ENCODE measurements at places on chromosomes 11 and 22.

GRCh38 chr11:107564877-107565218 is 687 bp downstream of the ALKBH8 start:
- no peak for DNase-seq

DNA sequence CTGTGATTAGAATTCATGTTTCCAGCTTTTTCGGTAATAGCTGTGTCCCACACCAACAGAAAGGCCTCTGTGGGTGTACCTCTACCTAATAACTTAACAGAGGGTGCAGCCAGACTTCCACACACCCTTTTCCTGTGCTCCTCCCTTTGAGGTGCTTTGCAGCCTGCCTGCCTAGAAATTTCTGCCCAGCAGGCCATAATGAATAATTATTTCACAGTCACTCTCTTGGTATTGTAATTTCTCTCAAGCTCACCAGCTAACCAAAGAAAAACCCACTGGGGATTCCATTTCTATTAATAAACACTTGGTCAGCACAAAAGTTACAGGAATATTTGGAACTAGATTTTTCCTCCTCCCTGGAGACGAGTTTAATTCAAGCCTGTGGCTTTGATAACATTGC is 13.3 kb downstream of the WT1 start:
- no peak for DNase-seq

GRCh38 chr22:20532256-20532993 is 25.0 kb downstream of the MED15 start:
- DNase-seq, result no peak

DNA sequence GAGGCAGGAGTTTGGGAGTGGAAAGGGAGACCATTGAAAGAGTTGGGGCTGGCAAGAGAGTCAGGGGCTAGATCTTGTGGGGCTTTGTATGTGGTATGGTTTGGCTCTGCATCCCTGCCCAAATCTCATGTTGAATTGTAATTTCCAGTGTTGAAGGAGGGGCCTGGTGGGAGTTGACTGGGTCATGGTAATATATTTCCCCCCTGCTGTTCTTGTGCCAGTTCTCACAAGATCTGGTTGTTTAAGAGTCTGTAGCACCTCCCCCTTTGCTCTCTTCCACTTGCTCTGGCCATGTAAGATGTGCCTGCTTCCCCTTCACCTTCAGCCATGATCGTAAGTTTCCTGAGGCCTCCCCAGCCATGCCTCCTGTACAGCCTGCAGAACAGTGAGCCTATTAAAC is 10.1 kb upstream of the RAB3IL1 start:
- no peak for DNase-seq

DNA sequence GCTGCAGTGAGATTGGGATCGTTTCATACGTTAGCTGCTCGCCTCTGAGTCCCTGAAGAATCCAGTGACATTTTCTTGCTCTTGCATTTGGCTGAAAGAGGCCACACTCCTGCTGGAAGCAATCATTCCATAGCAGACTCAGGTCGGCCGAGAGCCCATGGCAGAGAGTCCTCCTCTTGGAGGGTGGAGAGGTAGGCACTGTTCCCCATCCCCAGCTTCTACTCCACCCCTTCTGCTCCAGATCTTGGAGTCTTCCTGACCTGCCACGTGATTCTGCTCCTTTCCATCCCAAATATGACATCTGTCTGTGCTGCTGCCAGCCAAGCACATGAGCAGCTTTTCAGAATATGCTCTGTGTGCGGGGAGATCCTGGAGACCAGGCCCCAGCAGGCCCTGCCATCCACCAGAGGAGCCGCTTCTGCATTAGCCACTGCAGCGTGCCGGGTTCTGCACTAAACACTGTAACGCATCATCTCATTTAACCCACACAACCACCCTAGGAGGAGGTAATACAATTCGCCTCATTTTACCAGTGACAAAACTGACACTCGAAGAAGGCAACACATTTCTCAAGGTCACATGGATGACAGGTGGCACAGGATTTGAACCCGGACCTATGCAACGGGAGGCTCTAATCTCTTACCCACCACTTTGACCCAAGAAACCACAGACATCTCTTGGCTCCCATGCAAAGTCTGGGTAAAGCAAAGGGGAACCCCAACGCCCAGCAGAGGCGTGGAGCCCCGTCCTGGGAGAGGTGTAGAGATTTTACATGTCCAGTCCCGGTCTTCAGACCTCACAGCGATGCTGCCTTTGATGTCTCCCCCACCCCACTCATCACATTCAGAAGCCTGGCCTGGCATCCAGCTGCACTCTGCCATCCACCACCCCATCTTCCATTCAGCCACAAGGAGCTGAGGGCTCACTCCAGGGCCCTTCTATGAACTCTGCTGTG is 78.8 kb downstream of the FEZ1 start:
- no peak for DNase-seq

- no peak for DNase-seq
Observed at GRCh38 chr11:74417379-74417804, 19.2 kb upstream of the PGM2L1 start.

- DNase-seq, result no peak
Observed at GRCh38 chr11:110491577-110492320, 62.0 kb downstream of the FDX1 start.

DNA sequence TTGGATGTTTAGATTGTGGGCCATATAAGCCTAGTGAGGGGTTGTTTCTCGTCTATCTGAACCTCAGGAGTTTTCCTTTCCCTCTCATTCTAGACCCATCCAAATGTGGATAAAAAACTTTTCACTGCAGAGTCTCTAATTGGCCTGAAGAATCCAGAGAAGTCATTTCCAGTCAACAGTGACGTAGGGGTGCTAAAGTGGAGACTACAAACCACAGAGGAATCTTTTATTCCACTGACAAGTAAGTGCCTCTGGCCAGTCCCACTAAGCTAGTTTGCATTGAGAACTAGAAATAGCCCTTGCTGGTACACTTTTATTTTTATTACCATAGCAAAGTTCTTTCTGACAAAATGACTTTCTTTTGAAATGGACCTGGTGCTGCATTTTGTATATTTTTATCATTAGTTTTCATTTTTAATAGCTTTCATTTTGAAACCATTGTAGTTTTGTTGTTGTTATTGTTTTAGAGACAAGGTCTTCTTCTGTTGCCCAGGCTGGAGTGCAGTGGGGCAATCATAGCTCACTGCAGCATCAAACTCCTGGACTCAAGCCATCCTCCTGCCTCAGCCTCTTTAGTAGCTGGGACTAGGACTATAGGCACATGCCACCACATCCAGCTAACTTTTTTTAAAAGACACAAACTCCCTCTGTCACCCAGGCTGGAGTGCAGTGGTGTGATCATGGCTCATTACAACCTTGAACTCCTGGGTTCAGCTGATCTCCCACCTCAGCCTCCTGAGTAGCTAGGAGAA is 14.6 kb upstream of the PHLDB1 start:
- no peak for DNase-seq

- DNase-seq, result no peak
Observed at GRCh38 chr11:117691516-117691915, 105.5 kb downstream of the DSCAML1 start.

DNA sequence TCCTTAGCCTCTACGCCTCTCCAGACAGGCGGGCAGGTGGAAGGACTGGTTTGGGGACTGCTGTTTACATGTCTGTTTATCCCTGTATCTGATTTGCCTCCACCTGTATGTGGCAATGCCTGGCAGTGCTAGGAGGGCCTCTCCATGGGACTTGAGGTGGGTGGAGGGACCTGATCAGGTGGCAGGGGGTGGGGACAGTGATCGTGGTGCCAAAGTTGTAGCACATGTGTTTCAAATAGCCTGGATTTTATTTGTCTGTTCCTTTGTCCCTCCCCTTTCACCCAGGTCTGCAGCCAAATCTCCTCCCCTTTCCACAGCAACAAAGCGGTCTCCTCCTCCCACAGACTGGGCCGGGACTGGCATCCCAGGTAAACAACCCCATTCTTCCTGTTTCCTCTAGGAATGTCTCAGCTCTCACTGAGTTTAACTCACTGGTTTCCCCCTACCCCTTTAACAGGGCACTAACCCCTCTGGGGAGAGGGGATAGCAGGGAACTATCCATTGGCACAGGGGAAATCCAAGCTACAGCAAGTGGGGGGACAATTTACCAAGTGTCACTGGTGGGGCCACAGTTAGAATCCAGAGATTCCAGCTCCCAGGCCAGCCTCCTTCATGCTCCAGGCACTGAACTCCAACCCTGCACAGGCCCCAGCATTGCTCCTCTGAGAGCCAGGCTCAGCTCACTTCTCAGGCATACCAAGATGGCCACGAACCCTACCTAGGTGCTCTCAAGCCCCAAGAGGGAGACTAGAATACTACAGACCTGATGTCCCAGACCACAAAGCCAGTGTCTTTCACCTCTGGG is 22.9 kb upstream of the TLCD5 start:
- DNase-seq, result no peak

DNA sequence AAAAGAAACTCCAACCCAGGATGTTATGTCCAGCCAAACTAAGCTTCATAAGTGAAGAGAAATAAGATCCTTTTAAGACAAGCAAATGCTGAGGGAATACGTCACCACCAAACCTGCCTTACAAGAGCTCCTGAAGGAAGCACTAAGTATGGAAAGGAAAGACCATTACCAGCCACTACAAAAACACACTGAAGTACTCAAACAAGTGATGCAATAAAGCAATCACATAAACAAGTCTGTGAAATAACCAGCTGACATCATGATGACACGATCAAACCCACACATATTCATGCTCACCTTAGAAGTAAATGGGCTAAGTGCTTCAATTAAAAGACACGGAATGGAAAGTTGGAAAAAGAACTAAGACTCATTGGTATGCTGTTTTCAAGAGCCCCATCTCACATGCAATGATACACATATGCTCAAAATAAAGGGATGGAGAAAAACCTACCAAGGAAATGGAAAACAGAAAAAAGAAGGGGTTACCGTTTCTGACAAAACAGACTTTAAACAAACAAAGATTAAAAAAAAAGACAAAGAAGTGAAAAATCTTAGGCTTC is 82.5 kb downstream of the GAB4 start:
- DNase-seq, result no peak

DNA sequence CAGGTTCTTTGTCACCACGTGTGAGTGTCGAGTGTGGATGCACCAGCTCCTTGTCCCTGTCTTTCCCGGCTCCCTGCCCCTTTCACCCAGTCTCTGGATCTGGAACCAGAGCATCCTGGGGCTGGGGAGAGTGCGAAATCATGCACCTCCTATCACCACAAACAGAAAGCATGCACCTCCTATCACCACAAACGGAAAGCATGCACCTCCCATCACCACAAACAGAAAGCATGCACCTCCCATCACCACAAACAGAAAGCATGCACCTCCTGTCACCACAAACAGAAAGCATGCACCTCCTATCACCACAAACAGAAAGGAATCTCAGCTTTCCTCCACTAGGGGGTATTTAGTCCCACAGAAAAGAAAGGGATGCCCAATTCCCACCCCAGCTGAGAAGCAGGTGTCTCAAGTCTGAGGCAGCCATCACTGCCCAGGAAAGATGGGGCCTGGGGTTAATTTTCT is 5.9 kb upstream of the GLB1L3 start:
- DNase-seq, result peak; percentile 56

GRCh38 chr11:67503119-67504004 is 1.8 kb downstream of the PITPNM1 start:
- DNase-seq, result peak; percentile 43

DNA sequence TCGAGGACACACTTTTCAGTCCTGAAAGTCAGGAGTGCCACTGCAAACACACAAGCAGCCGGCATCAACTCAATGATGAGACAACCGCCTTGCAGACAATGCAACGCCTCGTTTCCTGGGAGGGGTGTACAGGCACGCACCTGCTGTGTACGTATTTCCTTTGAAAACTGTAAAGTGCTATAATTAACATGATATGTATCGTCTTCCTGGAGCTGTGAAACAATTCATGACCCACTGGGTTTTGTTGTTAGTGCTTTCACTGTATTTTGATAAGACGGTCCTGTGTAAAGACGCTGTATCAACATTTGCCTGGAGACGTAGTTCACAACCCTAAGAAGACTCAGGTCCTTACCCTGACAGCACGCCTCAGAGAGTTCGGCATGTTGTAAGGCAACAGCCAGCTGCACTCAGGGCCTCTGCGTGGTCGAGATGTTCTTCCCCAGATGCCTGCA is 105.7 kb upstream of the ANO1 start:
- no peak for DNase-seq

GRCh38 chr11:93804879-93805278 is 20.8 kb downstream of the MED17 start:
- DNase-seq, result no peak

GRCh38 chr11:13850231-13851005 is 112.1 kb upstream of the SPON1 start:
- no peak for DNase-seq

- peak; percentile 33 for DNase-seq
Observed at GRCh38 chr22:17705951-17706900, 67.7 kb downstream of the BCL2L13 start.

DNA sequence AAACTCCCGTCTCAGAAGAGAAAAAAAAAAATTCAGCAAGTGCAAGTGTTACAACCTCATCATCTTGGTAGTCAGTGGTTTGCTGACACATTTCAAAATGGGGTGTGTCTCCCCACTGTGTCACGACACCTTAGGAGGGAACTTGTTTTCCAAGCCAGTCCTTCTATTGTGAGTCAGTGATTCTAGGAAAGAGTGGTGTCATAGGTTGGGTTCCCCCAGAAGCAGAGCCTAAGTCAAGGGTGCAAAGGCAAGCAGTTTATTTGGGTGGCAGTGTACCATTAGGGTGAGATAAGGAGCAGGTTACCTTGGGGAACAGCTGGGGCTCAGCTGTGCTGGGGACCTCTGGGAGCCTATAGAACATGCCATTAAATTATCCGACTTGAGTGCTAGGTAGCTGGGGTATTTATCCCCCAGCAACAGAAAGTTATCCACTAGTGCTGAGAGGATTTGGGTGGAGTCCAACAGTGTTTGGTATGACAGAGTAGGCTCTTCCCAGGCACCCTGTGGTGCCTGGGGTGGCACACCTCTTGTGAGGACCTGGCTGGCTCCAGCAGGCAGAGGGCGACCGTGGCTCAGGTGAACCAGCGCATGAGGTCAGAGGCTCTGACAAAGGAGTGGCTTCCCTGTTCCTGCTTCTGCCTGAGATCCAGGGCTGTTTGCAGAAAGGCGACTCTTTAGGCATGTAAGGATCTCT is 41.7 kb downstream of the KIAA1671 start:
- DNase-seq, result no peak

GRCh38 chr11:77141034-77141433 is 13.0 kb downstream of the MYO7A start:
- no peak for DNase-seq

DNA sequence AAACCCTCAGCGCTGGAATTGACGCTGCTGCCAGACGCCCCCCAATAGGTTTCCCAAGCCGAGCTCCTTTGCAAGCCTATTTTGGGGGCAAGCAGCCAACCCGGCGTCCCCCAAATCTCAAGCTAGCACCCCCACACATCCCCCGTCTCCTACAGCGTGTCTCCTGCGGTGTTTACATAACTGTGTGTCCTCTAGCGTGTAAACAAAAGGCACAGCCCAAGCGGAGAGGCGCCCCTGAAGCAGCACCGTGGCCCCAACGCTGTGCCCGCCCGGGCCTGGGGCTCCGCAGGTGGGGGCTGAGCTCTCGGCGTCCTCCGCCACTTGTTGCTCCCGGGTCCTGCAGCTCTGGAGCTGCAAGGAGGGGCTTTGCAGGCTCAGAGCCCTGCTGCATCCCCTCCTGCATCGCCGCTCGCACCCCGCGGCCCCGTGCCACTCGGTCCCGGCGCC is 1.6 kb downstream of the CADM1 start:
- no peak for DNase-seq

Measured in SK-N-SH (cell line).